CD4-positive, CD25-positive, alpha-beta regulatory T cell (primary cell): ENCODE measurements at places on chromosomes 4 and X. TPM values are rescaled to one million over a fixed set of nuclear protein-coding genes. Genes with fewer than 3 reads are reported as not detected.

XAGE2 gene
- not detected for total RNA-seq

GRCh38 chrX:120753413-120754251, 122.0 kb downstream of the CT47B1 start:
- no peak for DNase-seq

DNA sequence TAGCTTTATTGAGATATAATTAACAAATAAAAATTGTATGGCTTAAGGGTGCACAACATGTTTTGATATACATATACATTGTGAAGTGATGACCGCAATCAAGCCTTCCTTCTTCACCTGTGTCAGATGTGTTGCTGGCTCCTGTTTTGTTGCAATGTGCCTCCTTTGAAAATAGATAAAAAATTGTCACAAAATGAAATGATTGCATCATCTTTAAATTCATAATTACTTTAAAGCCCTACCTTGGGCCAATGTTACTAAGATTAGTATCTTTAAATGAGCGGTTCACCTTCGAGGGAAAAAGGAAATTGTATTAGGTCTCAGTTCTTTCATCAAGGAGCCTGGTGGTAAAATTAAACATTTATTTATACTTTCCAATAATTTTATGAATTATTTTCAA, 77.3 kb downstream of the GPRIN3 start:
- no peak for DNase-seq

GRCh38 chrX:115560978-115561604, at the start of gene PLS3:
Gene PLS3, plus strand, starts transcription at chrX:115561174. Its CDS starts 49,077 bp downstream, at chrX:115610251.
- peak; percentile 2 for DNase-seq

DNA sequence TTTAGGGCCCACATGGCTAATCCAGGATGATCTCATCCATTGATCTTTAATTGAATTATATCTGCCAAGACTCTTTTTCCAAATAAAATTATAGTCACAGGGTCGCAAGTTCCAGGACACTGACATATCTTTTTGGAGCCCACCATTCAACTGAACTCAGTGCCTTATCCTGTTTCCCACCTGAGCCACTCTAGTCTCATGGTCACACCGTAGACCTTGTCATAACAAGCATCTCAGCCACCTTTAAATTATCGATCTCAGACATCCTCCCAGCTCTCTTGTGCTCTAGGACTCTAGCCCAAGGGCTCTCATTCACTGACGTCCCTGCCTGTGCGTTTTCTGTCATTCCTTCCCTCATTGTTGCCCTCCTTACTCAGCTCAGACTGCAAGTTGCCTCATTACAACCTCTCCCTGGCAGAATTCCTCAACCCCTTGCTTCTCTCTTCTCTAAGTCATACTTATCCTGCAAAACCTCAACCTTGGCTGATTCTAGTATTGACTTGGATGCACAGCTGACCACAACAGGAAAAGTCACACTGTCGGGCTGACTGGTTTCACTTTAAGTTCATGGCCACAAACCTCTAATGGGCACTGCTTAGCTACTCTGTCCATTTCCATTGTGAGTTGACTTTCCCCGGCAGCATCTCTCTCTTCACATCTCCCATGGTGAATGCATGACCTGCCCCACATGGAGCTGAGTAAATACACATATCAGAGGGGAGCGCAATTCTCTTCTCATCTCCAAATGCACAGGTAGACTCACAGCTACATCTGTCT, 91.0 kb upstream of the TRIM2 start:
- peak; percentile 26 for DNase-seq

- DNase-seq: no peak
Measured at GRCh38 chr4:22485737-22486136, 30.1 kb downstream of the ADGRA3 start.

GRCh38 chr4:153227469-153228075, 23.3 kb downstream of the TRIM2 start:
- no peak for DNase-seq

FAM53A gene
- total RNA-seq: 1.8 TPM

FAT1 gene
- total RNA-seq: not detected

- no peak for DNase-seq
Measured at GRCh38 chrX:154652311-154653047, 900 bp downstream of the CTAG2 start.

CLGN gene
- total RNA-seq: not detected

- no peak for DNase-seq
Measured at GRCh38 chr4:164648151-164648848, 105.6 kb upstream of the SMIM31 start.

- no peak for DNase-seq
Measured at GRCh38 chr4:4494882-4495281, 47.0 kb downstream of the STX18 start.

GRCh38 chr4:26489101-26489985, 941 bp downstream of the CCKAR start:
- no peak for DNase-seq

GRCh38 chrX:77505227-77505626, 58.0 kb downstream of the FGF16 start:
- peak; percentile 4 for DNase-seq

DNA sequence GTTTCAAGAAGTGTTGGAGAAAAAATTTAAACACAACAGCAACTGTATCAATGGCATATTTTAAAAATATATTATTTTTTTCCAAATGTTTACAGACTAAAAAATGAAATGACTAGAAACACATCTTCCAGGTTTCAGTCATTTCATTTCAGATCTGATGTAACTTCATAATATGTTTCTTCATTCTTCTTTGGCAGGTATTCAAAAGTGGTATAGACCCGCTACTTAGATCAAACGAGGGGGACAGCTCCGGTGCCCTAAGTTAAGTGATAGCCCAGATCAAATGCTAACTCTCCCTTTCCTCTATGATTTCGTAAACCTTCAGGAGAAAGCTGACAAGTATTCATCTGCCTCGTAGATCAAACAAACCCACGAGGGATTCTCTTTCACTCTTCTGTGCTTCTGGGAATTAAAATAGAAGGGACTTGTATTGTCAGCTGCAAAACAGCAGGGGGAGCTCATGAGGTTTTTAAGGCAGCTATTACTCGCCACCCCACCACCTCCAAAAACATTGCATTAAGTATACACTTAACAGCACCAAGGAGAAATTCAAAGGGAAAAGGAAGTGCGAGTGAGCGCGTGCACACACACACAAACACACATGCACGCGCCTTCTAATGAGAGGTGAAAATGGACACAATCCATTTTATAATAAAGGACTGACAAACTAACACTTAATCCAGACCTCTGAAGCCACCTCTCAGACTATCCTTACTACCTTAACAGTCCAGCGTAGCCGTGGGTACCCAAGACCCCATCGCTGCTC, 21.4 kb downstream of the HELT start:
- DNase-seq: peak; percentile 57
